Activated T-helper 17 cell treated with anti-CD3 and anti-CD28 coated beads, Interleukin-2, amount 50 U/mL, for 72 hours (primary cell): ENCODE measurements at places on chromosomes 2 and 18. TPM values are rescaled to one million over a fixed set of nuclear protein-coding genes. Genes with fewer than 3 reads are reported as not detected.

DNA sequence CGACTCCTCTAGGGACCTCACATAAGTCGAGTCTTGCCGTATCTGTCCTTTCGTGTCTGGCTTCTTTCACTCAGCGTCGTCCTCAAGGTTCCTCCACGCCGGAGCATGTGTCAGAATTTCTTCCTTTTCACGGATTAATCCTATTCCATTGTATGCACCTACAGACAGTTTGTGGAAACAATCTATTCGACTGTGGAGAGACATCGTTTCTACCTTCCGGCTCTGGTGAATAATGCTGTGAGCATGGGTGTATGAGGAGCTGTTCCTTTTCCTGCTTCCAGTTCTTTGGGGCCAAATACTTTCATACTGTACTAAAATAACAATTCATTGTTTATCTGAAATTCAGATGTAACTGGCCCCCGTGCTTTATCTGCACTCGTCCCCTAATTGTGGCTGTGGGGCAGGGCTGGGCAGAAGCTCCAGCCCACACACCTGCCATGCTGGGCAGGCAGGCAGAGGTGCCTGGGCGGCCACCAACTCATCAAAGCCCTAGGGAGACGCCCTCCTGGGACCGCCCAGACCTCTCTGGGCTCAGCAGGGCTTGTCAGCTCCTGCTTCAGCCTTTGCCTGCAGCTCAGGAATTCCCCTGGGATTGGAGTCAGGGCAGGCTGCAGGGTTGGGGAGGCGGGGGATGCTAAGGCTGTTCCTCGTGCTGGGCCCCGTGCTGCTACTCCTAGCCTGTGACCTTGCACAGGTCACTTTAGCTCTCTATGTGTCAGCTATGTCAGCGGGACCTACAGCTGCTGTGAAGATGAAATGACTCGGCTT, 14.5 kb downstream of the GPC1 start:
- ATAC-seq, result no peak

EPB41L3 gene
- 0.13 TPM for total RNA-seq

ZBTB14 gene
- total RNA-seq, result 16.1 TPM

FMNL2 gene
- 1.1 TPM for total RNA-seq

STPG4 gene
- total RNA-seq, result 0.19 TPM

REG1B gene
- not detected for total RNA-seq

GRCh38 chr18:77008576-77009315, 123.8 kb downstream of the MBP start:
- ATAC-seq, result no peak

EMILIN1 gene
- 0.42 TPM for total RNA-seq

CERKL gene
- total RNA-seq, result not detected

GRCh38 chr2:224847961-224848850, 132.0 kb upstream of the CCDC195 start:
- no peak for ATAC-seq

DNA sequence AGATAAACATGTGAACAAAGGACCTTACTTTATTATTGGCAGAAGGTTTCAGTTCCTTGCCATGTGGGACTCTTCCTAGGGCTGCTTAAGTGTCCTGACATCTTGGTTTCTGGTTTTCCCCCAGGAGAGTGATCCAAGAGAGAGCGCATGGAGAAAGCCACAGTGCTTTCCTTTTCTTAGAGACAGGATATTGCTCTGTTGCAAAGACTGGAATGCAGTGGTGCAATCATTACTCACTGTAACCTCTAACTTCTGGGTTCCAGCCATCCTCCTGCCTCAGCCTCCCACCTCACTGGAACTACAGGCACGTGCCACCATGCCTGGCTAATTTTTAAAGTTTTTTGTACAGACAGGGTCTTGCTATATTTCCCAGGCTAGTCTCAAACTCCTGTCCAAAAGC, 38.1 kb upstream of the TCF7L1 start:
- ATAC-seq, result no peak

DNA sequence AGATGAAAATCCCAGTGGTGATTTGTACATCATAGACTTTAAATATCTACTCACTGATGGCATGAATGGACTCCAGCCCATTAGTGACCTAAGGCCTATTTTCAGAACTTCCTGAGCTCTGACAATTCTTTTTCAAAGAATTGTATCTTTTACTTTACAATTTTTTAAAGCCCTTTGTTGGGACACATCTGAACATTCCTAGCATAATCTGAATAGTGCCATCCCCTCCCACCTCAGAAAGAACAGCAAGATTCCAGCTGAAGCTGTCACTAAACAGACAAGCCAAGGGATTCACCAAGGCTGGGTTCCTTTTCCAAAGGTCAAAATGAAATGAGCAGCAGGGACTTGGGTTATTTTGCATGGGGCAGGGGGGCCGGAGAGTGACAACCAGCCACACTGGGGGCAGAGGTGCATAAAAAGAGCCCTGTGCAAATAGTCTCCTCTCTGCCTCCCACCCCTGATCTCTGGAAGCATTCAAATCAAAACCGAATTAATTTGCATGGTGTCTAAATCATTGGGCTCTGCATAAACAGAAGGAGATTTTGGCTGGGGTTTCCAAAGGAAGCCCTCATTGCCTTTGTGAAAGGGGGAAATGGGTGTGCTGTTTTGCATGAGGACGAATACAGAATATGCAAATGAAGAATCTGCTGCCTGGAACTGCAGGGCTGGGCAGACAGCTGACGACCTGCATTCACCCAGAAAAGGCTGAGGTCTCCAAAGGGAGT, 17.2 kb downstream of the EPHA4 start:
- peak; percentile 90 for ATAC-seq
